ENCODE measurements at places on chromosomes 11 and 22.

GRCh38 chr11:91585035-91585801 is 639.4 kb upstream of the FAT3 start:
- DNase-seq: no peak

DNA sequence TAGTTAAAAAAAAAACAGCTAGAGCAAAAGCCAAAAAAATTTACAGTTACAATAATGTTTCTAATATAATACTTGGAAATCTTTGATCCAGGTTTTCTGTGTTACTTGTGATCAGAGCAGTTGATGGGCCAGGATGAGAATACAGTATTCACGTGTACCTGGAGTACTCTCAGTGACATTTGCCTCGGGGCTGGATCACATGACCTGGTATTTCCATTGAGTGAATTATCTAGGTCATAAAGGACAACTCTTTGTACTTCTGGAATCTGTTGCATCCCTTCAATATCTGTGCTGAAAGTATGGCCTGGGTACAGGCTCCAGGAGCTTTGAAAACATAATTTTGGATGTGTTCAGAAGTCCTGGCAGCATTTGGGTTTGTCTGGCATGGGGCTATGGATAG is 93.5 kb downstream of the GRAMD1B start:
- no peak for DNase-seq

DNA sequence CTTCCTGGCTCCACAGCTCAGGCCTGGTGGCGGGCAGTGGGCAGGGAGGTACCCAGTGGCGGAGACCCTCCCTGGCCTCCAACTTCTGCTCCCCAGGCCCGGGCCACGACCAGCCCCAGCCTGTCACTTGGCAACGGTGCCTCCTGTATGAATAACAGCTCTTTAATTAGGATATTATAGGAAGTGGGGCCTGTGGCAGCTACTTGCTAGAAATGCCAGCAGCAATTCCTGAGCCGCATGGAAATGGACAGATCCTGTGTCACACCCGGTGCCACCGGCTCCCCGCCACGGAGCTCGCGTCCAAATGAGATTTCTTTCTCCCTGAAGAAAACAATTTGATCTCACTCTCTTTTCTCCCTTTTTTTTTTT is 104.5 kb downstream of the CHST1 start:
- no peak for DNase-seq

- DNase-seq: peak; percentile 9
These were observed 4.4 kb downstream of the ASCL2 start for GRCh38 chr11:2265854-2266585.
